ENCODE measurements at places on chromosomes 4 and X. TPM values are rescaled to one million over a fixed set of nuclear protein-coding genes. Genes with fewer than 3 reads are reported as not detected.

F8A3 gene
- 2.2 TPM for total RNA-seq

APLN gene
- total RNA-seq = 11.6 TPM

DNA sequence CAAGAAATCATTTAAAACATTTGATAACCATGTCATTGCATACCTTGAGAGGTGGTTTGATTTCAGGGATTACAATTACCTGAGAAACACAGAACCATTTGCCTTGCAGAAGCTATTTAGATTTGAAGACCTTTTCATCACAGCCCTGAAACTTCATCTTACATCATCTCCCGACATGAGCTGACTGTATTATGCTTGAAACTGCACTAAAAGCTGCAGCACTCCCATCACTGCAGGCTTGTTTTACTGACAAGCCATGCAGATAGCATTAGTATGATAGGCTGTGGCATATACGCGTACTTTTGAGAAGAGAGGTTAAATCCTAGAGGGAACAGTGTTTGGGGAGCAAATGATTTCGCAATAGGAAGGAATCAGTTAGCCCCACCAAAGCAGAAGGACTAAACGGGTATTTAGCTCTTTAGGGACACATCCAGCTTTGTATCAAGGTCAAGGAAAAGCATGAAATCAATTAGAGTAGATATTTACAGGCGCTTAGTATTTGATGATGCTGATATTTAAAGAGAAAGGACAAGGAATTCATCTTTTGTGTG lies 133.2 kb upstream of the DIAPH2 start:
- DNase-seq = no peak

- DNase-seq = no peak
These were observed 401.0 kb downstream of the IL1RAPL1 start for GRCh38 chrX:28988246-28988645.

DNA sequence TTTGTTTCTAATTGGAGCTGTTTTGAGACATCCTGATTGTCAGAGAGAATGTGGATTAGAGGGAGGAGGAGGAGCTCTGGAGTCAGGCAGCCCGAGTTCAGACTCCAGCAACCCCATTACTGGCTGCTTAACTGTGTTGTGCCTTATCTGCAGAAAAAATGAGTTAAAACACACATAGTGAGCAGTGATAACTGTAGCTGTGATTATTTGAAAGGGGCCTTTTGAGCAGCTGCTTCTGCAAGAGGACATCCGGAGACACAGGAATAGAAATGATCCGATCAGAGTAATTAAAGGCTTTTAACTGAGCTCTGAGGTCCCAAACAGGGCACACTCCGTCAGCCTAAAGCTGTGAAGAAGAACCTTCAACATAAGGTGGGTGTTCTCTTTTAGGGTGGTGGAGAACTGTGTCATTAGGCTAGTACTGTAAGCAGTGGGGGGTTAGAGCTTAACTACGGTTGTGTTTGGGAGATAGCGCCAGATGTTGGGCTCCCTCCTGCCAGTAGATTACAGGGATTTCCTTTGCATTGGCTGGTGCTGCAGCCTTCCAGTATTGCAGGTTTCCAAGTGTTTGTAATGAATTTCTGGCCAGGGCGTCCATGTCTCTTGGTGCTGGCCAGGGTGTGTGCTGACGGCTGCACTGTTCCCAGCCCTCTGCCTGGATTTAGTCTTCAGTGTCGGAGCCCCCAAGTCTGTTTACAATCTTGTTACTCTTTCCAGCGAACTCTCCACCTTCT lies 24.3 kb downstream of the ADD1 start:
- no peak for DNase-seq

DNA sequence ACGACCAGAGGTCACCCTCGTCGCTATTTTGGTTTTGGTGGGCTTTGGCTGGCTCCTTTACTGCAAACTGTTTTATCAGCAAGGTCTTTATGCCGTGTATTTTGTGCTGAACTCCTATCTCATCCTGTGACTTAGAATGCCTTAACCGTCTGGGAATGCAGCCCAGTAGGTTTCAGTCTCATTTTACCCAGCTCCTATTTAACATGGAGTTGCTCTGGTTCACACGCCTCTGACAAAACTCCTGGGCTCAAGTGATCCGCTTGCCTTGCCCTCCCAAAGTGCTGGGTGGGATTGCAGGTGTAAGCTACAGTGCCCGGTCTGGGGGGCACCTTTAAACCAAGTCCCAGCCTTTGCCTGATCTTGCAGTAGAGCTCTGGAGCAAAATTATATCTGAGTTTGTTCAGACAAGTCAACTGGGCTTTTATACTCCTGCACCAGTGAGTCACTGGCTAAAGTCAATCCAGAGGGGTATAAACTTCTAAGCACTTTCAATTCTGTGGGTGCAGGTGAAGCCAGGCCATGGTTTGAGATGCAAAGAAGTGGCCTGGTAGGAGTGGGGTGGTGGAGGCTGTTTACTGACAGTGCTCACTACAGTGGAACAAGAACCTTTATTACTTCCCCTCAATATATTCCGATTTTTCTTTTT lies 50.2 kb downstream of the MGST2 start:
- DNase-seq = no peak
